Hepatic stellate cell (primary cell): ENCODE measurements at places on chromosomes 13 and 19.

- no peak for DNase-seq
These were observed 50.8 kb downstream of the EFNB2 start for GRCh38 chr13:106484537-106485193.

GRCh38 chr13:66826398-66826797 lies 403.7 kb downstream of the PCDH9 start:
- no peak for DNase-seq

DNA sequence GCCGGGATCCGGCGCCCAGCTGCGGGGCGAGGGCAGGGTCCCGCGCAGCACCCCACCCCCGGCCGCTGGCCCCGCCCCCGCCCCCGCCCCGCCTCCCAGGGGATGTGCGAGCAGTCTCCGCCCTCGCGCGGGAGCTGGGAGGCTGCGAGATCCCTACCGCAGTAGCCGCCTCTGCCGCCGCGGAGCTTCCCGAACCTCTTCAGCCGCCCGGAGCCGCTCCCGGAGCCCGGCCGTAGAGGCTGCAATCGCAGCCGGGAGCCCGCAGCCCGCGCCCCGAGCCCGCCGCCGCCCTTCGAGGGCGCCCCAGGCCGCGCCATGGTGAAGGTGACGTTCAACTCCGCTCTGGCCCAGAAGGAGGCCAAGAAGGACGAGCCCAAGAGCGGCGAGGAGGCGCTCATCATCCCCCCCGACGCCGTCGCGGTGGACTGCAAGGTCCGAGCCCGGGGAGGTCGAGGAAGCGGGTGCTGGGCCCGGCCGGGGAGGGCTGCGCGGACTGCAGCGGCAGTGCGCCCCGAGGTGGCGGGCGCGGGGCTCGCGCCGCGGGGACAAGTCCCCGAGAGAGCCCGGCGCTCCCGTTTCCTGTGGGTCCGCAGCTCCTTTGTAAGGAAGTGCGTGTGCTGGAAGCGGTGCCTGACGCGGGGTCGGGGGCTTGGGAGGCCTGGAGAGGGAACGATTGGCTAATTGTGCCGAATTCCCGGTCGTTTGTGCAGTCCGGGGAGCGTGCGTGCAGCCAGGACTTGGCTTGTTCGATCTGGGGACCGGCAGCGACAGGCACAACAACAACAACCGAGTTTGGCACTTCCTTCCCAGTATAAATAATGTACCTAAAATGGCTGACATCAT lies at the start of gene ITM2B:
TSS of gene ITM2B (plus strand) at position 161 of the 843 bp plus-strand sequence. CDS start at position 316, 155 bp downstream.
- peak; percentile 77 for DNase-seq

DNA sequence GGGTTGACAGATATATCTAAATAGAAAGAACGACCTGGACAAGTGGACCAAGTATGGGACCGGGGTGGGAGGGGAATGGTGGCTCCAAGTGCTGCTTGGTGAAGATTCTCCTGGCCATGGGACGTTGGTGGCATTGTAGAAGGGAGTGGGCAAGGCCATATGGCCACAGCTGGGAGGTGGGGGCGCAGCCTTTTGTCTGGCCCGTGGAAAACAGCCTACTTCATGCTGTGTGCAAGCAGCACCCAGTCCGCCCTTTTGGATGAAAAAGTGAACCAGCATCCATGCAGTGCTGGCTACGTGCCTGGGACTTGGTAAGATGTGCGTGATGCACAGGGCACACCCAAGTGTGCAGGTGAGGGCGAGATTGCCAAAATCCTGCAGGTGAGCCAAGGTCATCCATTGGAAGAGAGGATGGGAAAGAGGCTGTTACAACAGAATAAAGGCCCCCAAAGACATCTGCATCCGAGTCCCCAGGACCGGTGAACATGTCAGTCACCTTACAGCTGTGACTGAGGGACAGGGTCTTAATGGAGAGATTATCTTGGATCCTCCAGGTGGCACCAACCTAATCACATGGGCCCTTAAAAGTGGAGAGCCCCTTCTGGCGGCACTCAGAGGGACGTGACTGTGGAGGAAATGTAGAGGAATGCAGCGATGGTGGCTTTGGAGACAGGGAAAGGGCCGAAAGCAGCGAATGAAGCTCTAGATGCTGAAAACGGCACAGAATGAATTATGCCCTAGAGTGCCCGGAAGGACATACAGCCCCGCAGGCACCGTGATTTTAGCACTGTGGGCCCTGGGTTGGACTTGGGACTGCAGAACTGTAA lies 40.8 kb downstream of the TEX29 start:
- DNase-seq: no peak

DNA sequence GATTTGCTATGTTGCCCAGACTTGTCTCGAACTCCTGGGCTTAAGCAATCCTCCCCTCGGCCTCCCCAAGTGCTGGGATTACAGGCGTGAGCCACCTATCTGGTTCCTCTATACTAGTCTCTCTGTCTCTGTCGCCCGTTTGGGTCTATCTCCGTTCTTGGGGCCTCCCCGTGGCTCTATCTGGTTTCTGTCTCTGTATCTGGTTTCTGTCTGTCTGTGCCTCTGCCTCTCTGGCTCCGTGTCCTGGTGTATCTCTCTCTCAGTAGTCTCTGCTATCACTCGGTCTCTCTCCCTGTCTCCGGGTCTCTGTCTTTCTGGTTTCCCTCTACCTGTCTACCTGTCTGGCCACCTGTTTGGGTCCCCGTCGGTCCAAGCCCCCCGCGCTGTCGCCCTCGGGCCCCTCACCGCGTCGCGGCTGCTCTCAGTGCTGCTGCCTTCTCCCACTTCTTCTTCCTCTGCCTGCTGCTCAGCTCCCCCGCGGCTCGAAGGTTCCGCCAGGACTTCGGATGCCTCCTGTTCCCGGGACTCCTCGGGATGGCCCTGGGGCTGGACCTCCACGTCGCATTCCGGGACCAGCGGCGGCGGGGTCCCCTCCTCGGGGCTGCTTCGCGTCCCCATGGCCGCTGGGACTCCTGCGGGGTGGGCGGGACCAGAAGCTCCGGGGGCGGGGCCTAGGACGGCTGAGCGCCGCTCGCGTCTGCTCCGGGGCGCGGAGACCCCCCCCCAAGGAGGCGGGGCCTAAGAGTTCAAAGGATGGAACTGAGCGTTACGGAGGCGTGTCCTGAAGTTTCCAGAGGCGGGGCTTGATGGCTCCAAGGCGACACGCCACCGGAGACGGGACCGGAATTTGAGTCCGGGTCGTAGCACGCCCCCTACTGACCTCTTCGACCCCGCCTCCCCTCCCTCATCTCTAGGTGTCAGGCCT lies 783 bp downstream of the PHLDB3 start:
- peak; percentile 95 for DNase-seq

DNA sequence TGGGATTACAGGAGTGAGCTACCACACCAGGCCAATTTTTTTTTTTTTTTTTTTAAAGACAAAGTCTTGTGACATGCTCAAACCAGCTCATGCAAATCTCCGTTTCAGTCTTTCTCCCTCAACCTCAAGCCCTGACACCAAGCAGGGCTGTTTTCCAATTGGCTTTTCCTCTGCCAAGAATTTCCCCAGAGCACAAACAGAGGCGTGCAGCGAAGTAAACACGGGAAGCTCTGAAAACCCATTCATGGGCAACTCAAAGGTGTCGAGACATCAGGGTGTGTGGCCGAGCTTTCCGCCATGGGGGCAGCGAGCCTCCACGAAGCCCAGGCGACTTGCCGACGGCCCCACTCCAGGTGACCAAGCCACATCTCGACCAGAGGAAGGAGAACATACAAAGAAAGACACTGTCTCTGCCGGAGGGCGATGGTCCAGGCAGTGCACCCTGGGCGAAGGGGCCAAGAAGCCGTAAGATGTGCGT lies 70.0 kb downstream of the INSR start:
- DNase-seq: no peak

GRCh38 chr13:100244431-100244830 lies 155.5 kb downstream of the PCCA start:
- DNase-seq: no peak
